ENCODE measurements at places on chromosomes 7 and 10.

GRCh38 chr7:14137676-14138075, 148.2 kb upstream of the ETV1 start:
- no peak for DNase-seq

GRCh38 chr7:69399401-69399800, 198.9 kb upstream of the AUTS2 start:
- DNase-seq, result no peak

DNA sequence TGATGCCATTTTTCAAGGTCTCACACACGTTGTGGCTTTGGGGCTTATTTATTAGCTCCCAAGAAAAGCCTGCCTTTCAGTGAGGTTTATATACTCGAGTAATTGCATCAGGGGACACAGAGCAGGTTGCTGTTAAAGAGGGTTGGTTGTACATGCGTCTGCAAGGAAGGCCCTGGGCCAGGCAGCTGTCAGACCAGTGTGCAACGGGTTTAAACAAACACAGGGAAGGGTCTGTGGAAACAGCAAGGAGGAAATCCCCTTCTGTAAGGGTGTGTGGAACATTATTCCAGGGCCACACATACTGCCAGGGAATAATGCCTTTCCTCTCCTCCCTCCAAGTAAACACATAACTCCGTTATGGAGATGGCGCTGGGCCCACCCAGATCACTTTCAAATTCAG, 1.7 kb upstream of the CHST15 start:
- DNase-seq, result no peak

- no peak for DNase-seq
Observed at GRCh38 chr10:101567165-101568006, 20.7 kb downstream of the POLL start.

DNA sequence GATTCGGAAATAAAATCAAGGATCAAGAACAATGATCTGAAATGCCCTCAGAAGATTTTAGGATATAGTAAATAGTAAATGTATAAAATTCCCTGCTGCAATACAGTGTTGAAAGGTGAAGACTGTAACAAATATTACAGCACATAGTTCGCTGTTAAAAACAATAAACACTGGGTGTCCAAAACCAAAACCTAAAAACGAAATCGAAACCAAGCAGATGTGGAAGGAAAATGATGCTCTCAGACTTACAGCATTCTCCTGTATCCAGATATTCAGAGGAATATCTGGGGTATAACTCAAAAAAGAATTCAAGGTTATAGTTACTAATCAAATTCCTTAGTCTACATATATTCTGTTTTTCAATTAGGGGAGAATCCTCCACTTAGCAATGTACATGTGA, 708.1 kb upstream of the PCDH15 start:
- DNase-seq, result no peak
